ENCODE measurements at places on chromosomes 1 and 21.
A peak's percentile ranks its signal among the peaks of the same experiment; 100 is the strongest.

GRCh38 chr1:179385510-179385909, 19.7 kb downstream of the AXDND1 start:
- DNase-seq, result no peak

DNA sequence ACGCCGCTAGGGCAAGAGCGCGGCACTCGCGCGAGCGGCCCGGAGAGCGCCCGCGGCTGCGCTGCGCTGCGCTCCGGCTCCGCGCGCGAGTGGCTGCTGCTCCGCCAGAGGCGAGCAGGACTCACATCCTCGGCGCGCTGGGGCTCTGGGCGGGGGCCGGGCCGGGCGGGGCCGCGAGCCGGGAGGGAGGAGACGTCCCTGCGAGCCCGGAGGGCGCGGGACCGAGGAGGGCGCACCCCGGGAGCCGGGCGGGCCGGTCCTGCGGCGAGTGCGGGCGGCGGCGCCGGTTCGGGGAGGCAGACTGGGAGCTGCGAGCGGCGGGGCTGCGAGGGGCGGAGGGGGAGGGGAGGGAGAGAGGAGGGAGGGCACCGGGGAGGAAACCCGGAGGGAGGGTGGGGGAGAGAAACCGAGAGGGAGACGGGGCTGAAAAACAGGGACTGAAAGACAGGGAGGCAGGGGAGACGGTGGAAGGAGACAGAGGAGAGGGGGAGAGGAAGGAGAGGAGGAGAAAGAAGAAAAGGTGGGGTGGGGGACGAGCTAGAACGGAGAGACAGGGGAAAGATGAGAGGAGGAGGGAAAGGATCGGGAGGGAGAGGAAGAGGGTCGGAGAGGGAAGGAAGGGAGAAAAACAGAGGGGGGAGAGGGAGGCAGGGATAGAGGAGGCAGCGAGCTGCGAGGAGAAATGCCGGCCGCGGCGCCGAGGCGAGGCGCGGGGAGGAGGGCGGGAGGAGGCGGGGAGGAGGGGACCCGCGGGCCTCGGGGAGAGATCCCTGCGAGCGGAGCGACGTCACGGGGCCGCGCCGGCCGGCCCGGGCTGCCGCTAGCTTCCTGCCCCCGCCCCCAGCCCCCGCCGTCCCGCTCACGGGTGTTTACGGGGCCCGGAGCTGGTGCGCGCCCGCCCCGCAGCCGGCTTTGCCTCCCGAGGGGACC, at the start of gene CAMK2N1:
Gene CAMK2N1 (minus strand): TSS at position 684 of the 930 bp plus-strand sequence. CDS start 831 bp downstream, outside the sequence.
- DNase-seq, result peak; percentile 37

DNA sequence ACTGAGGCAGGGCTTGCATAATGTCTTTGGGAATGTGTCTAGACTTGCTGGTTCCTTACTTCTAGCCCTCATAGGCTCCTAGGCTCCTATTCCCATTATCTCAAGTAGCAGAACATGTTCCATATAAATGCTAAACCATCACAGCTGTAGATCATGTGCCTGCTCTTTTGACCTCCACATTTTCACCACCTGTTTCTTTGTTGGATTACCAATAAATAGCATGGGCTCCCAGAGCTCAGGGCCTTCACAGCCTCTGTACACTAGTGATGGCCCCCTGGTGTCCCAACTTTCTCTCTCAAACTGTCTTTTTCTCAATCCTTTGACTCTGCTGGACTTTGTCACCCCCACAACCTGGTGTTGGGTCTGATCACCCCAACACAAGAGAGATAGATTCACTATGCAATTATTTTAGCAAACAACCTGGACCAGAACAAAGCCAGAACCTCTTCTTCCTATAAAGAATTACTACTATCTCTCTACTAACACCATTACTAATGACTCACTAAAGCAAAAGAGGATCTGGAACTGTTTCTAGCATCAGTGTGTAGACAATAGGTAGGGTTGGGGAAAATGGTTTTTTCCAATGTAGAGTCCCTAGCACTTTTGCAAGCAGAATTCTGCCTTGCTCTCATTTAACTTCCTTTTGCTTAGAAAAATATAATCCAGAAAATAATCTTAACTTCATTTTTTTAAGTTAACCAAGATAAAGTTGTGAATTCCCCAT, 51.7 kb downstream of the WLS start:
- no peak for DNase-seq

DNA sequence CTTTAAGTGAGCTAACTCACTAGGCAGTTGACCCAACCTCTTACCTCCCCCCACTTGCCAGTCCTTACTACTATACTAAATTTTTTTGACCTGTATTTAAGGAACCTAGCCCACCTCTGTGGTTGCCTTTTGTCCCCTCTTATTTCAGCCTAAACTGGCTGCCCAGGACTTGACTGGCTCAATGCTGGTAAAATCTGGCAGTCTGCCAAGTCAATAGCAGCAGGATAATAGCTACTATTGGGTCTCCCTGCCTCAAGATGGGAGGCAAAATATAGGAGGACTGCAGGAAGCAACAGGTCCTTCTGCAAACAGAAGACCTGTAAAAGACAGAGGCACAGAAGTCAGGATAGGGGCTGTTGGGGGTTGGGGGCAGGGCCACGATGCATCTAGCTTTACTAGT, 144.2 kb upstream of the POGK start:
- DNase-seq, result no peak

- no peak for DNase-seq
Measured at GRCh38 chr21:42538479-42539275, 25.0 kb downstream of the SLC37A1 start.

GRCh38 chr1:223794136-223794880, 51.4 kb downstream of the TP53BP2 start:
- DNase-seq, result no peak

- peak; percentile 20 for DNase-seq
Measured at GRCh38 chr1:60978421-60979357, 103.7 kb upstream of the NFIA start.

DNA sequence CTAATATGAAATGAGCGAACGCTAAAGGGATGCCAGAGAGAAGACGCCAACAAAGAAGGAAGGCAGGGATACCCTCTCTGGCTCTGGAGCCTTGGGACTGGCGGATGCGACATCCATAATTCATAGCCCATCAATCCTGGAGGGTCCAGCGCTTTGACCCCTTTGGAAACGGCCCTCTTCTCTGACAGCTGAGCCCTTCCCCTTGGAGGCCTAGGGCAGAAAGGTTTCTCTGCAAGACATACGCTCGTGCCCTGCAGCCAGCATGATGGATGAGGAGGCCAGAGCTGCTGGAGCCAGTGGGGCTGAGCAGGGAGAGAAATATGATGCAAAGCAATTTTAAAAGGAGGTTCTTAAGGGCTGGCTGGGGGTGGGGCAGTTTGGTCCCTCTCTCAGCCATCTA, 22.2 kb downstream of the OPTC start:
- no peak for DNase-seq

DNA sequence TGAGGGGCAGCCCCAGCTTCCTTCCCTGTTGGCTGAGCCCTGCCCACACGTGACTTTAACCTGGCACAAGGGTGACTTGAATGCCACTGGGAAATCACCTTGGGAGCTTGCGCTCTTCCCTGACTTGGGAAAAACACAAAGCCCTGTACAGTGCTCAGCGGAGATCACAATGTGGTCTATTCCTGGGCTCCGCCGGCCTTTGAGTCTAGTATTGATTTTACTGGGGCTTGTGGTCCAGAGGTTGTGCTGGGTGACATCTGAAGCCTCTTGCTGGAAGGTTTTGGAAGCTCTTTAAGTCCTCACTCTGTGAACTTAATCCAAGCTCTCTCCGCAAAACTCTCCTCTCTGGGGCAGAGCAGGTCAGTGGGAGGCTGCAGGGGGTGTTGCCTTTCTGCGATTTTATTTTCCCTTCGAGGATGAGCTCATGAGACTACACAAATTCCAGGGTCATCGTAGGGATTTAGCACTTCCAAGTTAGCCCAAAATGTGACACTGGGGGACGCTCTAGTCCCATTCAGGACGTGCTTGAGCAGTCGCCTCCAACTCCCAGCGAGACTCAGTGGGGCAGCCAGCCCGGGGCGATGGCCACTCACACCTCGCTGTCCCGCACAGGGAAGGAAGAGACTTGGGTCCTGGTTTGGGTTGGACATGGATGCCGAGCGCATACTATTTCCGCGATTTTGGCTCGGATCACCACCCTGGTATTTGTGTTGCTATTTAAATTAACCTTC, 291.9 kb upstream of the AJAP1 start:
- no peak for DNase-seq

- DNase-seq, result no peak
Measured at GRCh38 chr1:78668427-78668826, 18.8 kb downstream of the IFI44 start.

DNA sequence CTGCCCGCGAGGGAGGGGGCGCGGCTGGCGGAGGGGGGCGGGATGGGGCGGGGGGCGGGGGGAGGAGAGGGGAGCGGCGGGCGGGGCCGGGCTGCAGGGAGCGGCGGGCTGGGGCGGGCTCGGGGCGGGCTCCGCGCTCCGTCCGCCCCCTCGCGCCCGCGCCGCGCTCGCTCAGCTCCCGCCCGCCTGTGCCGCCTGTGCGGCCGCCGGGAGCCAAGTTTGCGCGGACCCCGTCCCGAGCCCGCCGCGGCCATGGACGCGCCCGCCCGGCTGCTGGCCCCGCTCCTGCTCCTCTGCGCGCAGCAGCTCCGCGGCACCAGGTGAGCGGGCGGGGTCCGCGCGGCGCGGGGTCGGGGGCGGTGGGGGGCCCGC, at the start of gene GABRD:
Gene GABRD (plus strand): TSS at position 174 of the 372 bp plus-strand sequence. CDS start 79 bp downstream, at position 253.
- no peak for DNase-seq

DNA sequence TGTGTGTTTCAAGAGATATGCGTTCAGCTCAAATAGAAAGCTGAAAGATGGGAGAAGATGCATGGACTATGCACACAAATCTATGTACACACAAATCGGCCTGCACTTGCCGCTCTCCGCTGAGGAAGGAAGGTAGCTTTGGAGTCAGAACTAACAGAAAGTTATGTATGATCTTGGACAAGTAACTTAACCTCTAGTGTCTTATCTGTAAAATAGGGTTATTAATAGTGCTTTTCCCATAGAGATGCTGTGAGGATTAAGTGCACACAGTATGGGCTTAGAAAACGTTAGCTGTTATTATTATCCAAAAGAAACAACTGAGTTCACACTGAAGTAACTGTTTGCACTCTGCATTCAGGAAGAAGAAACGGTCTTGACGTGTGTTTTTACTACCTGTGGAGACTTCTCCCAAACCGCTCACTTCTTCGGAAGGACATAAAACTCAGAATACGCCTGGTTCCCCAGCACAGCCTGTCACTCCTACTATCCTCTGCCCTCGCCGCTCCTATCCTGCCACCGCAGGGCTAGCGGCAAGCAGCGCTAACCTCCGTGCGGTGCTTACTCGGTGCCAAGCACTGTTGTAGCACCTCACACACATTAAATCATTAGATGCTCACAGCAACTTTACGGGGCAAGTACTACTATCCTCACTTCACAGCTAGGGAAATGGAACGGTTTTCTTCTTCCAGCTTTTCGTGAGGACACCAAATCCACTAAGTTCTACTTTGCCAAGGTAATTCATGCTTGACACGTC, 1.3 kb downstream of the TGFBR3 start:
- peak; percentile 33 for DNase-seq

DNA sequence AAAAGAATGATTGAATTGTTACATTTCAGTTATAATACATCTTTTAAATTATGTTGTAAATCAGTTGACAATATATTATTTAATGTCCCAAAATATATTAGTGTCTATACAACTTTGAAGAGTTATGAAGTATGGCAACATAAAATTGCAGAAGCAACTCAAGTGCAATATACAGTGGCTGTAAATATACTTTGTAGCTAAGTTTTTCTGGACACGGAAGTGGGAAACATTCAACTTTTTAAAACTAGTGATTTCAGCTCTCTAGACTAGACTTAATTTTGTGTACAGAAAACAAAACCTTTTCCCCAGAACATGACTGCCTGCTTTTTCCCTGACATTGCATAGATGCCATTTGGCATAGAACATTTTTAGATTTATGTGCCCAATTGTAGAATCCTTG, 29.5 kb upstream of the ABCG1 start:
- no peak for DNase-seq

- DNase-seq, result no peak
Measured at GRCh38 chr1:173253046-173253445, 45.9 kb upstream of the TNFSF4 start.

DNA sequence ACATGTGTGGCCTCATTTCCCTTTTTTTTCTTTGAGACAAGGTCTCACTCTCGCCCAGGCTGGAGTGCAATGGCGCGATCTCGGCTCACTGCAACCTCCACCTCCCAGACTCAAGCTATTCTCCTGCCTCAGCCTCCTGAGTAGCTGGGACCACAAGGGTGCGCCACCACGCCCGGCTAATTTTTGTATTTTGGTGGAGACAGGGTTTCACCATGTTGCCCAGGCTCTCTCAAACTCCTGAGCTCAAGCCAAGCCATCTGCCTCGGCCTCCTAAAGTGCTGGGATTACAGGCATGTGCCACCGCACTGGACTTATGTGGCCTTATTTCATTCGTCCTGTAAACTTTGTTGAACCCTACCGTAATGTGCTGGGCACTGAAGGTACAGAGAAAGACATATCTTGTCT, 569 bp upstream of the WARS2 start:
- peak; percentile 41 for DNase-seq

DNA sequence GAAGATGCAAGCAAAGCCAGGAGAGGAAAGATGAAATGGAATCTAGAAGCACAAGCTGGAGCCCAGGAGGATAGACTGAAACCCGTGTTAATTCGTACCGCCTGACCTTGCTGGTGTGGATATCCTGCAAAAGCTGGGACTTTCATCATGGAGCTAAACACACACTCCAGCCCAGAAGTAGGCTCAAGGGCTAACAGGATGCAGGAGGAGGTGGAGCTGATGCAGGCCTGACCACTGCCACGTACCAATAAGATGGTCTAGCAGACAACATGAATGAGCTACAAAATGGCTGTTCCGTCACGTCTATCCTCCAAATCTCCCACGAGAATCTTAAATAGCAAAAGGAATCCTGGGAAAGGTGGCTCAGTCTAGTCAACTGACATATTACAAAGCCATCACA, 270.3 kb downstream of the SDCCAG8 start:
- DNase-seq, result no peak

GRCh38 chr21:41928621-41929220, 25.1 kb downstream of the C2CD2 start:
- DNase-seq, result no peak

DNA sequence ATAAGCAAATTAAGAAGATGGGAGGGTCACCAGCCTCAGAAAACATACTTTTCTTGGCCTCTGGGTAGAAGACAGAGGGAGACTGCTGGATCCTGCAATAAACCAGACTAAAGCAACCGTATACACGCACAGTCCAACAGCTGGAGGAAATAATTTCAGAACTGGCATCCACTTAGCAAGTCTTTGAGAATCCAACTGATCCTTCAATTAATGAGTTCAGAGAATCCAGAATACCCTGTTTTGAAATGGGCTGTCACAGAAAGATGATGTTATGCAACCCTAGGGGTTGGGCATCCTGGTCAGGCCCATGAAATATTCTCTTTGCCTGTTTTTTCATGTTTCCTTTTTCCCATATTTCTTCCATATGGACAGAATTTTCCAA, 134.0 kb upstream of the MAGI3 start:
- no peak for DNase-seq
